ENCODE measurements at places on chromosomes 11 and 22. TPM values are rescaled to one million over a fixed set of nuclear protein-coding genes. Genes with fewer than 3 reads are reported as not detected.

TENM4 gene
- 0.48 TPM for polyA plus RNA-seq

TTC36 gene
- polyA plus RNA-seq, result 0.27 TPM

KIRREL3 gene
- 17.5 TPM for polyA plus RNA-seq

TRIM44 gene
- polyA plus RNA-seq, result 27.6 TPM

UPK3A gene
- polyA plus RNA-seq, result not detected

CCDC116 gene
- polyA plus RNA-seq, result 0.10 TPM

MS4A14 gene
- polyA plus RNA-seq, result not detected

JRKL gene
- 11.2 TPM for polyA plus RNA-seq

DNAJB7 gene
- 0.16 TPM for polyA plus RNA-seq

DCPS gene
- polyA plus RNA-seq, result 26.1 TPM

INS gene
- not detected for polyA plus RNA-seq

OR5AP2 gene
- not detected for polyA plus RNA-seq

MS4A1 gene
- 0.13 TPM for polyA plus RNA-seq

ANKK1 gene
- not detected for polyA plus RNA-seq

CDC42EP1 gene
- polyA plus RNA-seq, result 130 TPM

PPFIA1 gene
- polyA plus RNA-seq, result 22.8 TPM

ABCC8 gene
- not detected for polyA plus RNA-seq

SLC25A18 gene
- not detected for polyA plus RNA-seq

MCHR1 gene
- polyA plus RNA-seq, result 0.11 TPM

CD3E gene
- polyA plus RNA-seq, result not detected

PATE1 gene
- not detected for polyA plus RNA-seq

OR51B2 gene
- polyA plus RNA-seq, result not detected

OR10A2 gene
- 0.11 TPM for polyA plus RNA-seq

MMP3 gene
- 18.8 TPM for polyA plus RNA-seq

TYR gene
- polyA plus RNA-seq, result not detected

SELENOH gene
- 181 TPM for polyA plus RNA-seq

KRTAP5-10 gene
- polyA plus RNA-seq, result not detected

PRG3 gene
- not detected for polyA plus RNA-seq

OTOG gene
- polyA plus RNA-seq, result not detected
